ENCODE measurements at places on chromosomes 6 and 20. TPM values are rescaled to one million over a fixed set of nuclear protein-coding genes. Genes with fewer than 3 reads are reported as not detected.

Gene CLPSL2
- total RNA-seq: not detected

Gene RIMS4
- not detected for total RNA-seq

Gene PRSS16
- total RNA-seq: 14.3 TPM

DNA sequence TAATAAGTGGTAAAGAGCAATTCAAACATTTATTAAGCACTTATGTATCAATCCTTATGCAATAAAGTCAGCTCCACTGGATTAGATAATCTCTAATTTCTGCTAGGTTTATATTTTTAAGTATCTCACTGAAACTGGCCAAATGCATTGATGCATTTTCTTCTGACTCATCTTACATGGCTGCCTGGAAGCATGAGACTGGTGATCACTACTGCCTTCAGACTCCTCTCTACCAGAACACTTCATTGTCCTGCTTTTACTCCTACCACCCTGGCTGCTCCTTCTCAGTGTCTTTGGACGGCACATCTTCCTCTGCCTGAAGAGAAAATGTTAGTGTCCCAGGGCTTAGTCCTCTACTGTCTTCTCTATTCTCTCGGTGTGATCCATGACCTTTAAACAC is 7.4 kb downstream of the CEP85L start:
- DNase-seq: no peak

DNA sequence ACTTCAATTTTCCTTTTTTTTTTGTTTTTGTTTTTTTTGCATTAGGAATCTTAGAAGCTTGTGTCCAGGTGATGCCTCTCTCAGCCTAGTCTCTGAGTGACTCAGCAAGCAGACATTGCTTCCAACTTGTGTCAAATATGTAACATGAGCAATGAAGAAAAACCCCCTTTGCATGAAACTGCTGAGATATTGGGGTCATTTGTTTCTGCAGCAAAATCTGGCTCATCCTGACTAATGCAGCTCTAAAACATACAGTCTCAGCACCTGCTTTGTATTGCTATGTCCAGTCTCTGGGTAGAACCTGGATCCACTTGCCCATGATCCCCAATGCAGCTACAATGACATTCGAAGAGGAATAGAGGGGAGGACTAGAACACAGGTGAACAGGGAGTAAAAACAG is 55.7 kb upstream of the LRFN2 start:
- no peak for DNase-seq

- DNase-seq: no peak
Measured at GRCh38 chr6:89660981-89661380, 22.4 kb upstream of the LYRM2 start.

- DNase-seq: peak; percentile 27
Measured at GRCh38 chr20:17281478-17281877, 54.6 kb downstream of the PCSK2 start.

- DNase-seq: no peak
Measured at GRCh38 chr6:135088281-135088680, 33.7 kb upstream of the HBS1L start.

All from Caki2 (cell line).